Activated CD8-positive, alpha-beta memory T cell treated with anti-CD3 and anti-CD28 coated beads for 1 hour (primary cell): ENCODE measurements at places on chromosomes 7 and 10.

DNA sequence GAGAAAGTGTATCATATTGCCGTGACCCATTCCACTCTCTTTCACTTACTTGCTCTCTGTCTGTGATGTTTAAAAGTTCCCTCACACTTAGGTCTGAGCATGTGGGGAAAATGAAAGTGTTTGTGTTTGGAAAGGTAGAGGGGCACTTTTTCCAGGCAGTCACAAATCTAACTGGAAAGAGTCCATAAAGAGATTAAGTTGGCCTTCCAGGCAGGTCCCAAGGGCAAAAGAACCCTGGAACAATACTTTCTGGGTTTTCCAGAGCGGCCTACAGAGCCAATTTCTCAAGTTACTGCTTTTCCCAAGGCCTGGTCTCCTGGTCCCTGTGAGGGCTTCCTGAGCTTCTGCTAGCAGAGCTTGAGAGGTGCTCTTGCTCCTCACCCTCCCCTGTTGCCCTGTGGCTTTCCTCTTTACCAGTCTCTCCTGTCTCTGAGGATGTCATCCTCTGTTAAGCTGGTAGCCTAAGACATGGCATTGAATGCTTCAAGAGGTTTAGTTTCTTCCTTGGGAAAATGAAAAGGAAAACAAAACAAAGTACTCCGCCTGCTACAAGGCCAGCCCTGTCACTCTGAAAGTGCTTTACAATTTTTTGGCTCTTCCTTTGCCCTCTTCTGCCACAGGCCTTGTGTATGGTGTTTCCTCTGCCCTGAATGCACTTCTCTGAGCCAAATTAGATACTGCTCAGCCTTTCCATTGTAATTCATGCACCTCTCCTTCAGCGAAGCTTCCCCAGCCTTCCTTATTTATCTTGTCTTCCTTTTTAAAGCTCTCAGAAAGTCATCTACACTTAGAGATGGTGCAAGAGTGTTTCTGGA, 20.1 kb downstream of the TES start:
- DNase-seq = no peak

GRCh38 chr7:99141841-99142726, 1.8 kb downstream of the SMURF1 start:
- no peak for DNase-seq

DNA sequence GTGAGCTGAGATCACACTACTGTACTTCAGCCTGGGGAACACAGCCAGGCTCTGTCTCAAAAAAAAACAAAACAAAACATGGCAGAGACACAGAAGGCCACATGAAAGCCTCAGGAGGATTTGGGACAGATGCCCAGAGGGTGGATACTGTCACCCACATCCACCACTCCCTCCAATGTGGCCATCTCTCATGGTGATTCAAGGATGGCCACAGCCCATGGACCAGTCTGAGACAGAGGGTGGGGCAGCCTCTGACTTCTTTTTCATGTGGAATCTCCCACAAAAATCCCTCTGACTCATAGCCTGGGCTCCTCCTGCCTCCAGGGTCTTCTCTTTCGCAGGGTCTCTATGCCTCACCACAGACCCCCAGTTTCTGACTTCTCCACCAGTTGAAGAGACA, 59.0 kb upstream of the GTF2I start:
- no peak for DNase-seq

DNA sequence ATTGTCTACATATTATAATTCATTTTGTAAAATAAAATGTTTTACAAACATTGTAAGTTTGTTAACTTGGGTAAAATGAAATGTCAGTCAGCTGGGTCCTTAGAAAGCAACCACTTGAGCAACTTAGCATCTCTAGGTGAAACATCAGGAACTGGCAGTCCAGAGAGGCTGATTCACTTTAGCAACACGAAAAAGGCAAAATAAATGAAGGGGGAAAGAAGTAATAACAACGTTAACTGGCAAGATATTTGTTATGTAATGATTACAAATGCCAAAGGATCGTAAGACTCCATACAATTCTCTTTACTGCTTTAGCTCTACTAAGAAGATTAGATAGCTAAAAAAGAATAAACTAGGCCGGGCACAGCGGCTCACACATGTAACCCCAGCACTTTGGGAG, 5.0 kb downstream of the PDZD8 start:
- DNase-seq = no peak

GRCh38 chr7:81871606-81872265, 101.9 kb upstream of the HGF start:
- DNase-seq = no peak

DNA sequence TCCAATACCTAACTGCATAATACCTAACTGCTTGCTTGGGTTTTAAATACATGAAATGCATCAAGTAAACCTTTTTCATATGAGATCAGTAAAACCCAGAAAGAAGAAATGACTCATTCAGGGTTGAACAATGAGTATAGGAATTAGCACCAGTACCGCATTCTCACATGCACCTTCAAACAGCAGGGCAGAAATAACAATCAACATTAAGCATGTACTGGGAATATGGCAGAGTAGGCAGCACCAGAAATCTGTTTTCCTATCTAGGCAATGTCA, 850.3 kb upstream of the SORCS1 start:
- no peak for DNase-seq

DNA sequence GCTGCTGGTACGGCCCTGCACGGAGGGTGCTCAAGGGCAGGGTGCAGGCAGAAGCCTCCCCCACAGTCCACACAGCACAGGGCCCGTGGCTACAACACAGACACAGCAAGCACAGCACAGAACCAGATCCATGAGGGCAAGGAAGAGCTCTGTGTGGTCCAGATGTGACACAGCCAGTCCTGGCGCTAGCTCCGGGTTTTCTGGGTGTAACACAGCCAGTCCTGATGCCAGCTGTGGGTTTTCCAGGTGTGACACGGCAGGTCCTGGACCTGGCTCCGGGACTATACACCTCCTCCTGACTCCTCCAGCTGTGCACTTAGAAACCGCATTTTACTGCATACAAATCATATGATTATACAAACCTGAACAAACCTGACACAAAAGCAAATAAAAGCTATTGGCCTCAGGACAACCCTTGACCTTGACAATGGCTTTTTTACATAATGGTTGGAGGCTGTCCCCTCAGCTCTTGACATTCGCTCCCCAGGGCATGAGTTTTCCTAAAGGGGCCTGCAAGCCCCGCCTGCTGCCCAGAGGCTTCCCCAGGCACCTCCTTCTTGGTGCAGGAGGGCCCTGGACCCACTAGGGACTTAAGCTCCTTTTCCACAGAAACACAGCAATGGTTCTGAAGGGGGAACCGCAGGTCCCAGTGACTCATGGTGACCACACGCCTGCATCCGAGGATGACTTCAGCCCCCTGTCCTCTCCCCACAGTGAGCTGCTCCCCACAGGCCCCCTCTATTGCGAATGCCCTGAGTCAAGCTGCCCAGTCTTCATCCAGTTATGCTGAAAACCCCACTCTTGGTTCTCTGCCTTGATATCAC, 209.6 kb downstream of the PTPRN2 start:
- no peak for DNase-seq

- DNase-seq = no peak
These were observed 71.7 kb upstream of the AUTS2 start for GRCh38 chr7:69526570-69526969.

DNA sequence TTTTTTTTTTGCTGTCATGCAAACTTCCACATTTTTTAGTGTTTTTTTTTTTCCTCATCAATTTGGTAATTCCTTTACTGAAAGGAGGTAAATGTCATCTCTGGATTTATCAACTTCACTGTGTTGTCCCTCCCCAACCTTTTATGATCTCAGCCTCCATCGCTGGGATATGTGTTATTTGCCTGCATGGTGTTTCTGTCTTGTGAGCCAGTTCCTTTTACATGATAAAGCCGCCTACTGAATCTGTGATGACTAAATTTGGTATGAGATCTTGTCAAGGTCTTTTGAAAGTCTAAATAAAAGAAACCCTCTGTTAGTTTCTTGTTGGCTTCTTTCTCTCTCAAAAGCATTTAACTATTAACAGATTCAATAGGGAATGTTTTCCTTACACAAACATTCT, 39.3 kb downstream of the TAS2R41 start:
- DNase-seq = no peak

DNA sequence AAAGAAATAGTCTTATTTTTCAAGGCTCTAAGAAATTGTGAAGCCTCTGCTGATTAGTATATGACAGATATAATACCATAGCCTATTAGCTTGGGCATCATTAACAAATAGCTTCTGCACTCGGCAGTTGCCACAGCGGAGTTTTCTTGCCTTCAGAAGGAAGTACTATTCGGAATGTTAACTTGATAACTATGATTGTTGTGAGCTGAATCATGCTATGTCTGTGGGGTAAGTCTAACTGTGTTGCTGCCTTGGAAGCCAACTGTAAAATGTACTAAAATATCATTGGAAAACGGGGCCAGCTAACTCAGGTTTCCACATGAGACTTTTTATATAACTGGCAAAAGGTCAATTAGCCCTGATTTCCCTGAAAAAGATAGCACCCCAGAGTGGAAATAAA, 93.2 kb downstream of the TWIST1 start:
- DNase-seq = no peak

DNA sequence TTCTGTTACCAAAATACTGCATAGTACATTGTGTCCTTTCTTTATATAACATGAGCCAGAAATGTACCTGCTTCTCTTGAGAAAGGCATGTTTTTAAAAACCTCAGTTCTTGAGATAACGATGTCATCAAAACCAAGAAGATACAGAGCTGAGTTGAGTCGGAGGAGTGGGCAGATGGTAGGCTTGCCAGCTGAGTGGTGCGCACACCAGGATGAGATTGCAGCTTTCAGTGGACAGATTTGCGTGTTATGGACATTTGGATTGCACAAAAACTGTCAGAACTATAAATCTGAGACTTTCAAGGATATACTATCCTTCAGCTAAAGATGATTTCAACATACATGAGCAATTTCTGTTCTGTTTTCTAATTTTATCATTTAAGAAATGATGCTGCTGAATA, 25.0 kb downstream of the PRKAR2B start:
- DNase-seq = no peak

DNA sequence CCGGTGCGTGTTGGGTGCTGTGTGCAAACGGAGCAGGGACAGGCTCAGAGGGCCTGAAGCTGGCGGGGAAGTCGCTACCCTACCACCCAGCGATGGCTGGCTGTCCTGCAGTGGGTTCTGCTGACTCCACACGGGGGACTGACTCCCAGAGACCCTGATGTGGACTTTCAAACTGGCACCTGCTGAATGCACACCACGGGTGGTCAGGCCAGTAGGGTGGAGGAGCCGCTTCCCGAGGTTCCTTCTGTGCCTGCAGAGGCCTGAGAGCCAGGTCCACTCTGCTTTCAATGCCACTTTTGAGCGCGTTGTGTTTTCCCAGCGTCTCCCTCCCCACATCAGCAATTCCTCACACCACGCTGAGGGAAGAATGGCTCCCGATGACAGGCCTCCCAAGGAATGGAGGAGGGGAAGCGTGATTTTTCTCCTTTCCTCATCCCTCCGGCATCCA, 135.3 kb downstream of the ADARB2 start:
- DNase-seq = no peak

DNA sequence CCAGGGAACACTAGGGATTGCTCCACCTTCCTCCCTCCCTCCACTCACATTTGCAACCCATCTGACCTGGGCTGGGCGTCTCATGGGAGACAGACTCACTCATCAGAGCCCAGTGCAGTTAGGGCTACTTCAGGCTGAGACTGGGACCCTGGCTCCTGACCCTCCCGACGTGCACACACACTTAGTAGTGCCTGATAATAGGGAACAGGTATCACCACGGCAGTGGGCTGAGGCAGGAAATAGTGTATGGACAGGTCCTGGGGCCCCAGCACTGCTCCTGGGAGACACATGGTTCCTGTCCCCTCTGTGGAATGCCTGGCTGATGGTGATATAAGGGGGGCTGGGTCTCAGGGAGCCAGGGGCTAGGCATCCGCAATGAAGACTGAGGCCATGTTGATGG, 14.3 kb downstream of the AQP1 start:
- no peak for DNase-seq

DNA sequence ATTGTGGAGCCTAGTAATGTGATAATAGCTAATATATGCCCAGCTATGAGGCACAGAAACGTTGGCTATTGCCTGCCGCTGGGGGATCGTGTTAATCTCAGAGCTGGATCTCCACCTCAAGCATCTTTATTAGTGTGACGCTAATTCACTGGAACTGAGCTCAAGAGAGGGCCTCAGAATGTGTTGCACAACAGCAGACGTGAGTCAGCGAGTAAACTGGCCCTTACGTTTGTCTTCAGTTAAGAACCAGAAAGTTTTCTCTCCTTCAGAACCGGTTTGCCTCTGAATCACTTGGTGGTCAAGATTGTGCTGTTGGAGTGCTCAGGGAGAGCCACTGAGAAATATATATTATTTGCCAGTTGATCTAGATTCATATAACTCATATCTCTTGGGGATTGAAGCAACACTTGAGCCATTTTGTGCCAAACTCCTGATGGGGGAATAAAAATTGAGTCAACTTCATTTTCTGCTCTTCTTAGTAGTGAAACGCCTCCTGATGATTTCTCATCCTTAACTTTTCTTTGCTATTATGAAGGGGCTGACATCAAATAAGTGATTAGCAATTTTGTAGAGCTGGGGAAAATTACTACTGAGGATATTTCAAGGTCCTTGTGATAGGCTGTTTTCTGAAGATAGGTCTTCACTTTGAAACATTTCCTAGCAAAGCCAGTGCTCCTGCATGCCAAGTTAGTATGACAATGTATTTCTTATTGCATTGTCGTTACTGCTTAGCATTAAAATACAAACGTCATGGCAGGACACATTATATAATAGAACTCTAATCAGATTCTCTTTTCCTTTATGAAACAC, 22.3 kb downstream of the BZW2 start:
- DNase-seq = no peak

- no peak for DNase-seq
These were observed 8.0 kb downstream of the EVX1 start for GRCh38 chr7:27250557-27251070.

DNA sequence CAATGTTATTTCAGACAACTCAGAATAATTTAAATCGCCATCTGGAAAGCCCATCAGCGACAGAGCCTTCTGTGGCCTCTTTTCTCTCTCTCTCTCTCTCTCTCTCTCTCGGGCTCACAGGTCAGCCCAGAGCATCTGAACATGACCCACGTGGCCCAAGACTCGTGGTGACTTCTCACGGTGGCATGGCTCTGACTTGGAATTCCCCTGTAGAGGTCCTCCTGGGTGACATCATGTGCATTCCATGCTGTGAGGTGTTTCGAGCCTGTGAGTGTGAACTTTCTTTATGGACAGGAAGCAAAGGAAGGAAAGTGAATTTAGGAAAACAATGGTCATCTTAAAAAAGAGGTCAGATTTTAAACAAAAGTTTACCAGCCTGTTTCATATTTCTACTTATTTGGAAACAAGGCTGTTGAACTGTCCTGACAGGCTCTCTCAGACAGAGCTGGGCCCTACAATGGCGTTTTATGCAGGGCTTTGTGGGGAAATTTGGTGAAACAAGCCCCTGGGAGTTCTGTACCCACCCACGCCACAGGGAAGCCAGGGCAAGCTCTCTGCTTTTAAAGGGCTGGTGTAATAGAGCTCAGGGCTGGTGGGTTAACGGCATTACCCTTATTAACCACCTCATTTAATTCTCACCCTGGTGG, 359.7 kb upstream of the ZNF32 start:
- DNase-seq = no peak

DNA sequence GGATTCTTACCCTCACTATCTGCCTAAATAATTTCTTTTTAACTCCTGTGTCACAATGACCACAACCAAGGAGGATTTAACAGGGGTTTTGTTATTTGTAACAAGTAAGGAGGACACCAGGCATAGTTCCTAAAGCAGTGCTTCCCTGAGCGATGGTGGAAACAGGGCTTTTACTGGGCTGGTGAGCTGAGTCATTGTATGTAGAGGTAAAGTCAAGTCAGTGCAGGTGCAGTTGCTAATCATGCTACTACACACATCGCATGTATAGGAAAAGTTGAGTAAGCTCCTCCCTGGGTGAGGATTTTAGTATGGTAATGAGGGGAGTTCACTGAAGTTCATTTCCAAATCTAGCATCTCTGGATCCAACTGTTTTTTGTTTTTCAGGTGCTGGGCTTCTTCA, 22.9 kb upstream of the ABCA13 start:
- no peak for DNase-seq
